ENCODE measurements at places on chromosomes 2 and 18.

DNA sequence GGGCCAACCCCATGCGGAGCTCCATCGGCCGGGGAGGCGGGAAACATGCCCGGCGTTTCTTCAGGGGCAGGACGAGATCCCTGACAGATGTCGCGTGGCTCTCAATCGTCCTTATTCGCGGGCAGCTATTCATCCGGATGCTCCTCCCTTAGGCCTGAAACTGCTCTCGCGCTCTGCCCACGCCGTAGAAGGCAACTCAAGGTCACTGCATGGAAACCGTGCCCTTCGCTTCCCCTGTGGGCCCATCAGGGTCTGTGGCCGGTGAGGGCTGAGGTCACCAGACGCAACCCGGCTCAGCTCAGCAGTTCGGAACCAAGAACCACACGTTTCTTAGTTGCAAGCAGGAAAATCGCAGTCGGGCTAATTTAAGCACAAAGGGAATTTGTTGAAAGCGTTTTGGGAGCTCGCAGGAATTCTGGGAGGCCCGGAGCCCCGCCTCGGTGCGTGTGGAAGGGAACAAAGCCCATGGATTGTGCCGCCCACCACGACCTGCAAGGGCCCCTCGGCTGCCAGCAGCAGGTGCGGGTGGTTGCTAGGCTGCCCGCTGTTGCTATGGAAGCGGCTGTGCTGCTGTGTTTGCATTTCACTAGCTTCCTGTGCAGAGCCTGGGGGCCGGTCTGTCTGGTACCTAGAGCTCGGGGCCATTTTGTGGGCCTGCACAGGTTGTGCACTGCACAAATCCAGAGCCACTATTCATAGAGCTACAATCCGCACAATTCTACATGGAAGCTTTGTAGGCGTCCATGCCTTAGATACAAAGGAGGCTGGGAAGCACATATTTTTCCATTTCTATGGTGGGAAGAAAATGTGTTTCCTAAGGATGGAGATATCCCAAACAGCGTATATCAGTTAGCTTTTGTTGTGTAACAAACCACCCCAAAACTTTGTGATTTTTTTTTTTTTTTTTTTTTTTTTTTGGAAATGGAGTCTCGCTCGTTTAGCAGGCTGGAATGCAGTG is 6.0 kb upstream of the ALLC start:
- no peak for DNase-seq

- DNase-seq: no peak
These were observed 263.9 kb downstream of the GLI2 start for GRCh38 chr2:120999377-121000097.

DNA sequence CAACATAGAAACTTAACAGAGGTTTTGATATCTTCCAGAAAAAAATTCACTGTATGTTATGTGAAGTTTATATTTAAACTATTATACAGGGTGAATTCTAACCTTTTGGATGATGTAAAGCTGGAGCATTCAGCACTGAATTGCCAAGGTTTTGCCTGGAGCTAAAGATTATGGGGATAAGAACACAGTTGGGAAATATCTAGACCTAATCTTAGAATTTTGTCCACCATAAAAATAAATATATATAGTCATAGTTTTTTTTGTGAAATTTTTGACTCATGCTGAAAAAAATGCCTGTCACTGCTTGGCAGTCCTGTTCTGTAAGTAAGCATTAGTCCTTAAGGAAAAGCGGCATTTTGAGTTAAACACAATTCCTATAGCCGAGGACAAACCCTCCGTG is 339.3 kb upstream of the TMEFF2 start:
- no peak for DNase-seq

GRCh38 chr18:2096551-2096950 is 474.8 kb downstream of the METTL4 start:
- DNase-seq: no peak

DNA sequence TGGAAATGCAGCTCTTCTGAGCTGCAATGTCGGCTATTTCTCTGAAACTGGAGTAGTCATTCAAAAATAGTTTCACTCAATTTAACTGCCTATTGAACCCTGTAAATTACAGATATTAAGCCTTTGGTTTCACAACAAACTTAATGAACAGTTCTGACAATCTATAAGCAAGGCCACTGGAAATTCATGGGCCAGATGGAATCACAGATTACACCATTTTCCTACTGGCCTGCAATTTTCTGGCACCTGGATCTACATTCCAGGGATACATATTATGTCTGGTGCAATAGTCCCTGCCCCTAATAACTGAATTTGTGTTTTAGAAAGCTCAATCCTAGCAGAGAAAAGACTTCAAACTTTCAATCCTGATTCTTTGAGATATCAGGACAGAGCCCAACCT is 551.7 kb downstream of the RNF144A start:
- DNase-seq: no peak

DNA sequence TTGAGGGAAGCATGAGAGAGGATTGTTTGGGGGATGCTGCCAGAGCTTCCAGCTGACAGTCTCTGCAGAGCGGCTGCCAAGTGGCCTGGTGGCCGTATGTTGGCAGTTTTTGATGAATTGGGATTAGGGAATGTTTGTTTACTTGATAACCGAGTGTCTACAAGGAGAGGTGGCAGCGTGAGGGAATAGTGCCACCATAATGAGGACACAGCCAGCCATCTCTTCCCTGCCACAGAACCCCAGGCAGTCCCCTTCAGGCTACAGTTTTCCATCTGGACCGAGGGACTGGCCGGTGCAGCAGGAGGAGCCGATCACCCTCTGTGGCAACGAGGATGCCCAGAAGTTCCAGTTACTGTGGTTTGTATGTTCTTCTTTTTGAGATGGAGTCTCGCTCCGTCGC is 55.2 kb downstream of the TRAPPC12 start:
- no peak for DNase-seq

GRCh38 chr18:63575681-63576080 is 11.5 kb upstream of the SERPINB13 start:
- DNase-seq: no peak

DNA sequence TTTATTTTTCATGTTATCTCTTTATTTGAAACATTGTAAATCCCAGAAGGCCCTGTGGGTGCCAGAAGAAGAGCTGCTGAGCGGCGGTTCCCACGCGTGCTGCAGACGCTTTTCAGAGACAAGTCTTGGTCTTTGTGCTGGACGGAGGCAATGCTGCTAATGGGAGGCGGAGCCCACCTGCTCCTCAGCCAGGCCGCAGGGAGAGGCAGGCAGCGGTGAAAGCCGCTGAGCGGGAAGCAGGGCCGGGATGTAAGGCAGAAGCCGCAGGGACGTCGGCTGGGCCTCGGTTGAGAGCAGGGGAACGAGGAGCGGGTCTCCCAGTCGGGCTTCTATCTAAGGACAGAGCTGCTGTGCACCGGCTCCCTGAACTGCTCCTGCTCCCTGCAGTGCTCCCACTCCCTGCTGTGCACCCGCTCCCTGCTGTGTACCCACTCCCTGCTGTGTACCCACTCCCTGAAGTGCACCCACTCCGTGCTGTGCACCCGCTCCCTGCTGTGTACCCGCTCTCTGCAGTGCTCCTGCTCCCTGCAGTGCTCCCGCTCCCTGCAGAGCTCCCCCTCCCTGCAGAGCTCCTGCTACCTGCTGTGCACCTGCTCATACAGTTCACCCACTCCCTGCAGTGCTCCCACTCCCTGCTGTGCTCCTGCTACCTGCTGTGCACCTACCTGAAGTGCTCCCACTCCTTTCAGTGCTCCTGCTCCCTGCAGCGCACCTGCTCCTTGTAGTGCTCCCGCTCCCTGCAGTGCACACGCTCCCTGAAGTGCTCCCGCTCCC is 16.4 kb downstream of the TMEM18 start:
- DNase-seq: no peak

DNA sequence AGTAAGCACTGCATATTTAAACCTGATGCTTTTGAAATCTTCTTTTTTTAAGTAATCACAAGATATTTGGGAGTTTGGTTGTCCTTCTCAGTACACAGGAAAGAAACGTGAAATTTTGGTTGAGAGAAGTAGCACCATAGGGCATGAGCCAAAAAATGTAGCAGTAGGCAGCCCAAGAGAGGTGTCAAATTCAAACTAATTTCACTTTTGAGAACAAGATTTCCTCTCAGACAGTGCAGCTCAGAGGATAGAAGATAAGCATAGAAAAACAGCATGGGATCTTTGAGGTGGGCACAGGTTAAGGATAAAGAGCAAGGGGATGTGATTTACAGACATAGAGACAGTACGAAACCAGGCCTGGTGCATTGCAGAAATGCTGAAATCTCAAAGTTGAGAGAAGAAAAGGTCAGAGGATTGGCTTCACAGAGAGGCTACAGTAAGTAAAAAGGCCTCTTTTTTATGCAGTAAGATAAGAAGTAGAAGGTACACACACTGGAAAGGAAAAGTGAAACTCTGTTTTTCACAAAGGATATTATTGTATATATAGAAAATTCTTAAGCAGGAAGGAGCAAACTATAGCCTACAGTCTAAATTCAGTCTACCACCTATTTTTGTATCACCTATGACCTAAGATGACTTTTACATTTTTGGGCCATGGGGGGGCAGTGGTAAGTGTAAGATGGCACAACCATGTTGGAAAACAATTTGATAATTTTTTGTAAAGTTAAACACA is 89.8 kb downstream of the PKP4 start:
- no peak for DNase-seq
